ENCODE measurements at places on chromosomes 1 and 21.

GRCh38 chr1:109478806-109479205 lies 4.9 kb upstream of the ATXN7L2 start:
- no peak for DNase-seq

- no peak for DNase-seq
Observed at GRCh38 chr1:30818568-30819243, 61.1 kb upstream of the LAPTM5 start.

DNA sequence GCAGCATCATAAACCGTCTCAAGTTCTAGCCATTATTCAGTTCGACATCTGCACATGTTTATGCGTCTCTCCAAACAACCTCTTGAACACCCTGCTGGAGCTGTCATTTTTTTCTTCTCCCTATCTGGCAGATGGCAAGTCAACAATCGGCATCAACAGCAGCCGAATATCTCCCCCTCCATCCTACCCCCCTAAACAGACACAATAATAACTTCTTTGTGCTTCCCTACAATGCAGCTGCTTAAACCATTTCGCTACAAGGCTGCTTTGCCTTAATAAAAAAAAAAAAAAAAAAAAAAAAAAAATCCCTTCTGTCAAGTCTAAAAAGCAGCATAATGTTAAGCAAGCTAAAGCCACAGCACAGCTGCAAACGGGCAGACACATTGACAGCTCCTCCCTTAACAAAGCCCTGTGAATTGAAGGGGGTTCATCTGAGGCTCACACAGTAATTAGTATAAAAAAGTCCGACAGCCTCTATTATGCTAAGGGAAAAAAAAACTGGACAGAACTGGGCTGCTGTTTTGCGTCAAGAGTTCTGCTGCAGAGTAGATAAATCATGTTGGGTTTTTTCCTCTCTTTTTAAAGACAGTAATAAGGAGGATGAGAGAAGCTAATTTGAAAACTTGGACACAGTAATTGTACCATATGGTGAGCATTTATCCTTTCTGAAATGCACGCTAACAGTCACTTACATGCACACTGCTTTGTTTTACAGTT lies 136.4 kb downstream of the AKT3 start:
- DNase-seq = peak; percentile 43

GRCh38 chr21:34526618-34527290 lies 14.7 kb upstream of the KCNE1 start:
- DNase-seq = peak; percentile 100

DNA sequence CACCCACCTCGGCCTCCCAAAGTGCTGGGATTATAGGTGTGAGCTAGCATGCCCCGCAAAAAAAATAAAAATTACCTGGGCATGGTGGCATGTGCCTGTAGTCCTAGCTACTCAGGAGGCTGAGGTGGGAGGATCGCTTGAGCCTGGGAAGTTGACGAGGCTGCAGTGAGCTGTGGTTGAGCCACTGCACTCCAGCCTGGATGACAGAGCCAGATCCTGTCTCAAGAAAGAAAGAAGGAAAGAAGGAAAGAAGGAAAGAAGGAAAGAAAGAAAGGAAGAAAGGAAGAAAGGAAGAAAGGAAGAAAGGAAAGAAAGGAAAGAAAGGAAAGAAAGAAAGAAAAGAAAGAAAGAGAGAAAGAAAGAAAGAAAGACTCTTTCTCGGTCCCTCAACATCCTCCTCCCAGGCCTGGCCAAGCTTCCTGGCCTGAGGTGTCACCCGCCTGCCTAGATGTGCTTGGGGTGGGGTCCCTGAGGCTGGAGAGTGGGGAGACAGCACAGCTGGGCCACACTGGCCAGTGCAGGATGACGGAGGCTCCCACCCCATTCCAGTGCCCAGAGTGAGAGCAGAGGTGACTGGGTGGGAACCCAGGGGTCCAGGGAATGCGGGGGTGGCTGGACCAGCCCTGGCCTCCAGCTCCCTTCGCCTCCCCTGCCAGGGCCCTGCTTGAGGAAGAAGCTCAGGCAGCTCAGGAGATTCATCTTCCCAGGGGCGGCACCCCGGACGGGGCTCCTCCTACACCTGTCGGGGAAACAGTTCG lies 10.2 kb upstream of the GNB1 start:
- no peak for DNase-seq

GRCh38 chr1:51512606-51513005 lies 6.5 kb downstream of the EPS15 start:
- no peak for DNase-seq

DNA sequence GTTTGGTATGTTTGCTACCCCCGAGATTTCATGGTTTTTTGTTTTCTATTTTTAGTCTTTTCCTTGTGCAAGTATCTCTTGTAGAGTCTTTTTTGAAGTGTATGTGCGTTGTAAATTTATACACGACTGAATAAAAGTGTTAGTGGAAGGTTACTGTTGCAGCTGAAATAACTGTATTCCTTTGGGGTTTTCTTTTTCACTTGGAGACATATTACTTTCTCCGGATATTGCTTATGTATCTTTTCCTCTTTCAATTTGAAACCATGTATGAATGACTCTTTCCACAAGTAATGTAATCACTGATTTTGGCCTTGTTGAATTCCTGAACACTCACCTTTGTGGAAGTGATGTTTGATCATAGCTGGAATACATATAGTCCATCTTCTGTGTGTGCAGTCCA lies 956 bp downstream of the URB2 start:
- DNase-seq = no peak

DNA sequence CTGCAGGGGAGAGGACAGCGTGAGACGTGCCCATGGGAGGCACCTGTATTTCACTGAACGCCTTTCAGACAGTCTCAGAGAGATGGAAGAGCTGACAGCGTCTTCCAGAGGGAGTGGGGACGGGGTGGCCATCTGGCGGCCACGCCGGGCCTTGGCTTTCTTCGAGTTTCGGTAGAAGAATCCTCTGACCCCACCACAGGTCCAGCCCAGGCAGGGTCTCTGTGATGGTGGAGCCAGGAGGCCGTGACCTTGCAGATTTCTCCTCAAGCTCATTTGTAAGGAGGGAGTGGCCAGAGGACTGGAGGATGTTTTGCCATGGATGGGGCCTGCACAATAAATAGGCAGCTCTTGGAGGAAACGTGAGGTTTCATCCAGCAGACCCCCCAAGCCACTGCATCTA lies 47.6 kb upstream of the ADARB1 start:
- no peak for DNase-seq

DNA sequence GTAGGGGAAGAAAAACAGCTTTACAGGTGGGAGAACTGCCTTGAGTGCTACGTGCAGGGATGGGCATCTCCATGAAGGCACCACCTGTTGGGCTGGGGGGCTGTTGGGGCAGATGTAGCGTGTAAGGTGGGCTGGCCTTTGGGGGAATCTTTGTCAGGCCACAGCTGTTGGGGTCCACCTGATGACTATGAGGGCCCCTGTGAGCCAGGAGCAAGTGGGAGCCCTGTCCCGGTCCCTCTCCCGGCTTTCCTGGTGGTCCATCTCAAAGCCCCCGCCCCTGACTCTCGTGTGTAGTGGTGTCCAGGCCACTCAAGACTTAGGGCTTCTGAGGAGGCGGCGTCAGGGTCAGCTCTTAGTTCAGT lies 13.5 kb downstream of the SLC37A1 start:
- DNase-seq = no peak

- no peak for DNase-seq
Observed at GRCh38 chr1:208242146-208242545, 2.0 kb downstream of the PLXNA2 start.

- DNase-seq = no peak
Observed at GRCh38 chr1:10709165-10709564, 87.3 kb downstream of the CASZ1 start.

DNA sequence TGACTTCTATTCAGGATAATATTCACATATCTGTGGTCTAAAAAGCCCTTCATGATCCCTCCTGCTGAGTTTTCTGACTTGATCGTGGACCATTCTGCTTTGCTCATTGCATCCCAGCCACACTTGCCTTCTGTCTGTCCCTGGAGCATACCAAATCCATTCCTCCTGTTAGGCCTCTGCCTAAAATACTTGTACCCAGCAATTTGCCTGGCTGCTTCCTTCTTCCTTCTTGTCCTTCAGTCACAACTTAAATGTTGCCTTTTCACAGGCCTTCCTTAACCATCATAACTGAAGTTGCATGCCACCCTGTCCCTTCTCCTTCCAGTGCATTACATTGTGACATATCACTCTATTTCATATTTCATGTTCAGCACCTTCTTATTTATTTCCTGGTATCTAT lies 4.3 kb downstream of the CR2 start:
- DNase-seq = no peak

DNA sequence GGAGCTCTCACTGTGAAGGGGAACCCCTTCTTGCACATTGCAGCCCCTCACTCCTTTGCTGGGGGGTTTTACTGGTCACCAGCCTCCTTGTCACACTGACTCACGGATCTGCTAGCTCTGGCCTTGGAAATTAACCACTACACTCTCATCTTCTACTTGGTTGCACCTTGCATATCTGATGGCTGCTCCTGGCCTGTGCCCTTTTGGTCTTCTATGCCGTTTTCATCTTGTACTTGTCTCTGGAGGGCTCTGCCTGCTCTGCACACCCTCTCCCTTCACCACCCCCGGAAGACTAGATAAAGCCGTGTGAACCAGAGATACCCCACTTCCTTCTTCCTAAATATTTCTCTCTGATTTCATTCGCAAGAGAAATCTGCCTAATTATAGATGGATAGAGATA lies 44.6 kb downstream of the CD247 start:
- DNase-seq = no peak

- DNase-seq = no peak
Observed at GRCh38 chr1:58047265-58047858, 499.2 kb downstream of the OMA1 start.

DNA sequence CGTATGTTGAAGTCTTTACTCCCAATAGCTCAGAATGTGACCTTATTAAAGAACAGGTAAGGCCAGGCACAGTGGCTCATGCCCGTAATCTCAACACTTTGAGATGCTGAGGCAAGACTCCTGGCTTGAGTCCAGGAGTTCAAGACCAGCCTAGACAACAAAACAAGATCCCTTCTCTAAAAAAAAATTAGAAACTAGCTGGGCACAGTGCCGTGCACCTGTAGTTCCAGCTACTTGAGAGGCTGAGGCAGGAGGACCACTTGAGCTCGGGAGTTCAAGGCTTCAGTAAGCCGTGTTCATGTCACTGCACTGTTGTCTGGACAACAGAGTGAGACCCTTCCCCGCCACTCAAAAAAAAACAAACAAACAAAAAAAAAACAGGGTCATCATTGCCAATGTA lies 171.3 kb downstream of the RERE start:
- DNase-seq = no peak

DNA sequence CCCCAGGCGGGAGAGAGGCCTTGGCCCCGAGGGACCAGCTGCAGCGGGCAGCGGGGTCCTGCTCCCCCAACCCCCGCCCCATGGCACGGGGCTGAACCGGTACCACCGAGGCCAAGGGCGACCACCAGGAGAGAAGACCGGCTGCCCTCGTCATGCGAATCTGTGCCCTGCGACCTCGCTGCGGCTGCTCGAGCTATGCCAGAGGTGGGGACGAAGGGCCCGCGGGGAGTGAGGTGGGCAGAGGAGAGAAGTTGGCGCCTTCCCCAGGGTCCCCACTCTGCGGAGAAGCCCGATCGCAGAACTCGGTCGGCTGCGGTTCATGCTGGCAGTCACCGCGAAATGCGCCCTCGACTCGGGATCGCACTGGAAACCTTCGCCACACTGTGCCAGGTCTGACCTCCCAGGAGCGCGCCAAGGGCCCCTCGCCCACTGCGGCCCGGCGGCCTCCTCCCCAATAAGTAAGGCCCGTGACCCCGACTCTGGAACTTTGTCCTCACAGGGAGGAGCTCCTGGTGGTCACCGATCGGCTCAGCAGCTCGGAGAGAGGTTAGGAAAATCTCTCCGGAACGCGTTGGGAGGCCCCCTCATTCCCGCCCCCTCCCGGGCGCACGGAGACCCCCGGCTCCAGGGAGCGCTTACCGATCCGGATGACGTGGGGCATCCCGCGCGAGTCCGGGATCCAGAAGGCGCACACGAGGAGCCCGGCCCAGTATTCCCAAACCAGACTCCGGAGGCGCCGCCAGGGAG lies 787 bp downstream of the GRIK3 start:
- DNase-seq = no peak

GRCh38 chr1:234148816-234149215 lies 224.4 kb upstream of the COA6 start:
- DNase-seq = no peak

DNA sequence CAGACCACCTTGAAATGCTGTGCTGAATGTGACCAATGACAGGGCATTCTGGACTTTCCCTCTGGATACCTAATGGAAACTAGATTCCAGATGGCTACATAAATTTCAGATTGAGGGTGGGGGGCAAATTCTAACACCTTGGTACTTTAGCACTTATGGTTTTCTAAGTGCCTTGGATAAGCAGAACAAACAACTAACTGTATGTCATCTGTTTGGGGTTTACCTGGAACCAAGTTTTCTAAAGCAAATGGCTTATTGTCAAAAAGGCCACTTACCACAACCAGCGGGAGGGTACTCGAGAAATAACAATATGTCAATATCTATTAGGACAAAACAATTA lies 39.1 kb downstream of the GPR3 start:
- no peak for DNase-seq

DNA sequence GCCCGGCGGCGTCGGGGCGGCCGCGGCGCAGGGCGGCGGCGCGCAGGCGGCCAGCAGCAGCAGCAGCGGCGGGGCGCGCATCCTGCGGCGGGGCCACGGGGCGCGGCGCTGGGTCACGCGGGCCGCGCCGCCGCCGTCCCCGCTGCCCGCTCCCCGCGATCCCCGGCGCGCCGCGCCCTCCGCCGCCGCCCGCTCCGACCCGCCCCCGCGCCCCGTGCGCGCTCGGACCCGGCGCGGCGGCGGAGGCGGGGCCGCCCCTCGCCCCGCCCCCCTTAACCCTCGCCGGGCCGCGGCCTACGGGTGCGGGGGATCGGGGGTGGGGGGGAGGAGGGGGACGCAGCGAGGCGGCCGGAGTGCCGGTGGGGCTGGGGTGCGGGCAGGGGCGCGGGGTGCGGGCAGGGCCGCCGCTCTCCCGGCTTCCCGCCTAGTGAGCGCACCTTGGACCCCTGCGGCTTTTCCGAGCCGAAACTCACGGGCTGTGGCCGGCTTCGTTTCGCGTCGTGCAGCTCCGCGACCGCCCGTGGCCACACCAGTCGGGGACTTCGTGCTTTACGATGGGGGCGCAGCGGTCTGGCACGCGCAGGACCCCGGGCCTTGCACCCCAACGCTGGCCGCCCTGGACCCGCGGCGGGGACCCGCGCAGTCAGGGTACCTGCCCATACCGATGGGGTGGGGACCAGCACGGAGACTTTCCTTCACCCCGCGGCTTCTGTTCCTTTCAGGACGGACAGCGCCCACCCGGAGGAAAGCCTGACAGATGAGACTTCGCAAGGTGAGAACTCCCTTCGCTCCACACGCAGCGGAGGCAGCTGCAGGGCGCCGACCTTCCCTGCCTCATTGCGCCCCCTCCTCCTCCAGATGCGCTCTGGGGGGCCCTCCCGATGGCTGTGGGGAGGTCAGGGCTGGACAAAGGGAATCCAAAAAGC lies at the start of gene FNDC10:
Gene FNDC10 (minus strand): TSS at position 201 of the 926 bp plus-strand sequence. CDS start 120 bp downstream, at position 81.
- no peak for DNase-seq

GRCh38 chr1:116498789-116499628 lies 71.8 kb downstream of the CD58 start:
- DNase-seq = no peak

GRCh38 chr1:109466452-109467300 lies at the start of gene SYPL2:
Gene SYPL2 (plus strand): TSS chr1:109466546. CDS start chr1:109466844, 298 bp downstream.
- DNase-seq = no peak
